Head of caudate nucleus (tissue), 42 donors: ENCODE measurements at places on chromosomes 6 and 20.
A peak's percentile ranks its signal among the peaks of the same experiment; 100 is the strongest.

DNA sequence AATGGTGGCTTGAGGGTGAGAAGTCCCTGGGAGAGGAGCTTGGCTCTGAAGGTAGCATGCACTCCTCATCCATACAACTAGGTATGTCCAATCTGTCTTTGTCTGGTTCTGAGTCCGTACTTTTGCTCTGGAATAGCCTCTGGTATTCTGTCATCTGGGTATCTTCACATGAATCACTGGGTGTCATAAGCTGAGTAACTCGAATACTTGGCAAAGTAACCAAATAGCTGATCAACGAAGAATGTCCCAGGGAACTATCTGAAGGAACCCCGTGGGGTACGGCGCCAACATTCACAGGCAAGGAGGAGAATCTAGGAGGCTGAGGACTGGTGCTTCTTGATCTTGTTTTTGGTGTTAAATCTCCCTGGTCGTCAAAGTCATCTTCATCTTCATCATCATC lies 184.8 kb downstream of the HIVEP2 start:
- no peak for DNase-seq

DNA sequence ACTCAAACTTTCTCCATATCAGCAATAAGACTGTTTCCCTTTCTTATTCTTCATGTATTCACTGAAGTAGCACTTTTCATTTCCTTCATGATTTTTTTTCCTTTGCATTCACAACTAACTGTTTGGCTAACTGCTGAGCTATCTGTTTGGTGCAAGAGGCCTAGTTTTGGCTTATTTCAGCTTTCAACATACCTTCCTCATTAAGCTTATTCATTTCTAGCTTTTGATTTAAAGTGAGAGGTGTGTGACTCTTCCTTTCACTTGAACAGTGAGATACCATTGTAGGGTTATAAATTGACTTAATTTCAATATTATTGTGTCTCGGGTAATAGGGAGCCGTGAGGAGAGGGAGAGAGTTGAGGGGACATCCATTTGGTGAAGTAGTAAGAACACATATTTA lies 262.0 kb upstream of the PREP start:
- DNase-seq: no peak

GRCh38 chr6:42781796-42782688 lies at the start of gene BICRAL:
Gene BICRAL, plus strand, starts transcription at chr6:42782052. Its CDS starts 39,971 bp downstream, at chr6:42822023.
- DNase-seq: peak; percentile 77

DNA sequence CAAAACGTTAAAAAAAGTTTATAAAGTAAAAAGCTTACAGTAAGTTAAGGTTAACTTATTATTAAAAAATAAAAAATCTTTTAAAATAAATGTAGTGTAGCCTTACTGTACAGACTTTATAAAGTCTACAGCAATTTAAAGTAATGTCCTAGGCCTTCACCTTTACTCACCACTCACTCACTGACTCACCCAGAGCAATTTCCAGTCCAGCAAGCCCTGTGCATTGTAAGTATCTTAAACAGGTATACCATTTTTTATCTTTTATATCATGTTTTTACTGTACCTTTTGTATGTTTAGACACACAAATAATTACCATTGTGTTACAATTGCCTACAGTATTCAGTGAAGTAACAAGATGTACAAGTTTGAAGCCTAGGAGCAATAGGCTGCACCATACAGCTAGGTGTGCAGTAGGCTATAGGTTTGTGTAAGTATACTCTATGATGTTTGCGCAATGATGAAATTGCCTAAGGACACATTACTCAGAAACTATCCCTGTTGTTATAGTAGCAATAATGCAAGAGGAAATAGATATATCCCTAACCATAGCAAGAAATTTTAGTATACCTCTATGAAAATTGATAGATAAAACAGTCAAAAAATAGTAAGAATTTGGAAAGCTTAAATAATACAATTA lies 39.5 kb downstream of the FBXO5 start:
- DNase-seq: no peak

- DNase-seq: no peak
Measured at GRCh38 chr6:2817903-2818443, 23.7 kb downstream of the SERPINB1 start.

DNA sequence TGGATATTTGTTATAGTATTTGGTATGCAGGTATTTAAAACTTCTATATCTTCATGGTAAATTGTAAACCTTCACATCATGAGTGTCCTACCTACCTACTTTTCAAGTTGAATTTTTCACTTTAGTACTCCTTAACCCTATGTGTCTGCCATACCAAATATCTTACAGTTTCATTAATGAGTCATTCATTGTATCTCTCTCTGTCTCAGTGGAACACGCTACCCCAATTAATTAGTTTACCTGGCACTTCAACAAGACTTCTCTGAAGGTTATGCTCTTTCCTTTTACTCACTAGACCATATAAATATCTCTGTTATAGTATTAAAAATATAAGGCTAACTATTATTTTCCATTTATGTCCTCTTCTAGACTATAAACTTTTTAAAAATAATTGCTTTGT lies 123.9 kb upstream of the GJE1 start:
- no peak for DNase-seq

- DNase-seq: no peak
Measured at GRCh38 chr6:70351461-70351860, 48.6 kb upstream of the COL9A1 start.

DNA sequence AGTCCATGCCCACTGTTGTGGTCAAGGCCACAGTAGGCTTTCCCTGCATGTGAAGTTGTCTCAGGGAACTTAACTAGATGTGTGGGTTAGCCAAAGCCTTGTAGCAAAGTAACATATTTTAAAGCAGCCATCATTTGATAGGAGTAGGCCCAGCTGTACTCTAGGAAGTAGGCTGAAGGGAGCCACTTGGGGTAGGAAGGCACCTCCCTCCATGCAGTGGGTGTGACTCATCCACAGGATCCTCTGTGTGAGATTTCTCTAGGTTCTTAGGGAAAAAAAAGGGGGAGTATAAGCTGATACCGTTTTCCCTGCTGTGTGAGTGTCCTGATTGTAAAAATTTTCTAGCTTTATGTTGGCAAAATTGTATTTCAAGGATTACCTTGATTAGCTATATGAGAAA lies 44.7 kb downstream of the VAPB start:
- DNase-seq: no peak

DNA sequence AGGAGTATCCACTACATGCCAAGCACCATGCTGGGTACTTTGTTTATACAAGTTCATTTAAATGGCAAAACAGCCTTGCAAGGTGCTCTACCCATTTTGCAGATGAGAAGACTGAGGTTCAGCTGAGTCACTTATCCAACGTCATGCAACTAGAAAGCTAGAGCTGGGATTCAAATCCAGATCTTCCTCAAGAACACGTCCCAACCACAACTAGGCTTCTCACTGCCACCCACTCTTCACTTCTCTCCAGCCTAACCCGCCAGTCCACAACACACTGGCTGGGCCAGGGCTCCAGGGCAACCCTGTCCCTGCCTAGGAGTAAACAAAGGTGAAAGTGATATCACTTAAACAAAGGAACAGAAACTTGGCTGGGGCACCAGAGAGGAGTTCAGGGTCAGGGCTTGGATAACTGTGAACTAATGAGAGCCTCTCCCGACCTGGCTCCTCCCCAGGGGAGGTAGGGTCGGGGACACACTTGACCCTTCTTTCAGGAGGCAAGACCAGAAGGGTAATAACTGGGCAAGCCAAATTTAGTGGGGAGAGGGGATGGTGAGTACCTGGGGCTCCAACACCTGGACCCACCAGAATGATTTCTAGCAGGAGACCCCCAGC lies 7.9 kb downstream of the SDC4 start:
- no peak for DNase-seq

- DNase-seq: no peak
Measured at GRCh38 chr20:37384683-37385174, 38.8 kb downstream of the SRC start.

- no peak for DNase-seq
Measured at GRCh38 chr6:121435444-121436069, at the start of gene GJA1. Gene GJA1, plus strand, starts transcription at chr6:121435646. Its CDS starts 11,202 bp downstream, at chr6:121446848.

- peak; percentile 9 for DNase-seq
Measured at GRCh38 chr6:3005077-3005476, 5.4 kb downstream of the NQO2 start.

GRCh38 chr6:76495909-76496308 lies 423.4 kb upstream of the IMPG1 start:
- no peak for DNase-seq

DNA sequence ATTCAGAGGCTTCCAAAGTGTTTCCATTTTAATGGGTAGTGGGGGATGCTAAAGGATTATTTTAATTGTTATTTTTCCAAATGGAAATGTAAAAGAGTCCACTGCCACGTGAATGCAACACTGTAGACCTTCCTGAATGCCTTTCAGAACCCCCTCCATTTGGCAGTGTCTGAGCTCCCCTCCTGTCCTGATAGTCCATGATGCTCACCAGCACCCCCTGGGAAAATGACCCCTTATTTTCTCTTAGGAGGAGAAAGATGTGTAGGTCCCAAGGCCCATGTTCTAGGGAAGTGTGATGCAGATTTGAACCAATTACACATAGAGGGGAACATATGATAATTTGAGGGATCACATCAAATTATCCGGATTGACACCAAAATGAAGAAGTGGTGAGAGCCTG lies 46.8 kb upstream of the SH3BGRL2 start:
- no peak for DNase-seq

DNA sequence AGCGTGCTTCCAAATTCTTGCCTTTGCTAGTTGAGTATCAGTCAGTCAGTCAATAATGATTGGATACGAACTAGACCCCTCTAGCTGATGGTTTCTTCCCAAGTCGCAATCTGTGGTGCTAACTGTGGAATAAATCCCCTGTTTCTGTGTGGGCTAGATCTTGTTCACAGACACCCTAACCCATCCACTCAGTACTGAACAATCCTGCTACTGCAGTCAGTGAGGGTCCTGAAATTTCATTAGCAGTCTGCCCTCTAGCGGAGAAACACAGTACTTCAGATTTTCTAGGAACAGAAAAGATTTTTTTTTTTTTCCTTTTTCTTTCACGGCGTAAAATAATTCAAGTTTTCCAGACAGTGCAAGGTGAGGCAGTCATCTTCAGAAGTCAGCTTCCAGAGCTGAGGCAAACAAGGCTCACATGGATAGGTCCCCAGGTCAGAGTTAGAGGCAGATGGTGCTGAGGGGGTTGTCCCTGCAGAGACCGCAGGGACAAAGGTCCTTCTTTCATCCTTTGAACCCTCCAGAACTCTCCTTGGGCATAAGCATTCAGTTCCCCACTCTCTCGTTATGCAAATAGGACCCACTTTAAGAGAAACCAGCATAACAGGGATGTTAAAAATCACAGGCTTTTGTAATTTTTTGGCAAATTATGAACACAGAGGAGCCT lies 119.6 kb downstream of the SCML4 start:
- DNase-seq: no peak

- DNase-seq: no peak
Measured at GRCh38 chr6:143727035-143727434, 49.3 kb downstream of the PHACTR2 start.

GRCh38 chr20:48745330-48745729 lies 82.5 kb downstream of the PREX1 start:
- DNase-seq: no peak

DNA sequence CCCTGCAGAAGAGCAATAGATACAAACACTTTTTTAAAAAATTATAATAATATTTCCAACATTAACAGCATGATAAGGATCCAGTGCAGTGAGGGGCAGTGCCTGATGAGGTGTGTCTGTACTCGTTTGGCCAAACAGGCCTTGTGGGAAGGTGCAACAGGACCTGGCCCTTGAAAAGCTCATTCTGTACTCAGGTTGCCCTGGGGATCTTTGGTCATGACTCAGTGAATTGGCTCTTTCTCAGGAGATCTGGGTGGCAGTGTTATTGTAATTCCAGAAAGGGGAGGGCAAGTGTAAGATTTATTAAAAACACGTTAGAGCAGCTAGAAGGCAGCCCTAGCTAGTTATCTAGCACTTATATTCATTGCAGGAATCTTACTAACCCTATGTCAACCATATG lies 2.9 kb upstream of the SPINT3 start:
- DNase-seq: no peak

DNA sequence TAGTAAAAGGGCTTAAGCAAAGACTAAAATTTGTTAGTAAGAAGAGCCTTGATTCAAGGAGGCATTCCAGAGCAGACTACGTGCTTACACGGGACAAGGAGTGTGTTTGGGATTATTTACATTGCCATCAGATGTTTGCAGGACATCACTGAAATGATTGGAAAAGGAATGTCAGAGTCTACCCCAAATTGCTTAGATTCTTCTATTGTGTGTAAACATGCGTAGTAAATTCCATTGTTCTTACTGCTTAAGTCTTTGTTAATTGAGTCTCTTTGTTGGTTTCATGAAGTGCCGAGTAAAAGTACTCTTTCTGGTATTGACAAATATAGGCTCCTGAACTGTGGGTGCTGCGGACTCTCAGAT lies 60.5 kb downstream of the CD83 start:
- DNase-seq: no peak

DNA sequence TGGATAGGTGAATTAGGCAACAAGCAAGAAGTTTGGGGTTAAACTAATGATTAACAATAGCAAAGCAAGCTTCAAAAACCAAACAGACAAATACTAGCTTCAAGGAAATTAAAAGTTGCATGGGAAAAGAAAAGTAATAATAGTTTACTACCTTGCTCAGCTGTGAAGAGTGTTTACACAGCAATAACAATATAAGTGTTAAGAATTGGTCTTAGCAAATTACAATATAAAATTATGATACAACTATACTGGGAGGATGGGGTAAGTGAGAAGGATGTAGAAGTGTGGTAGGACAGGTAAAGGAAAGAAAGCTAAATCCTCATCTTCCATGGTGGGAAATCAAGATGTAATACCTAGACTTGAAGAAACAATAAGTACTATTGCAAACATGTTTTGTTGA lies 137.7 kb upstream of the MAFB start:
- DNase-seq: no peak

GRCh38 chr20:42604998-42605956 lies 584.4 kb downstream of the PTPRT start:
- no peak for DNase-seq

GRCh38 chr6:53682632-53683031 lies 17.1 kb upstream of the KLHL31 start:
- DNase-seq: no peak

GRCh38 chr6:137271245-137272183 lies 52.3 kb upstream of the IFNGR1 start:
- DNase-seq: peak; percentile 45

GRCh38 chr20:22583773-22584521 lies 425 bp downstream of the FOXA2 start:
- DNase-seq: no peak

GRCh38 chr20:19785173-19785982 lies 27.3 kb downstream of the RIN2 start:
- no peak for DNase-seq

- DNase-seq: peak; percentile 93
Measured at GRCh38 chr20:25867776-25868649, 171.4 kb upstream of the ZNF337 start.
